Natural killer cell treated with Interleukin-12 subunit alpha and Interleukin-12 subunit beta and Interleukin-15 and Interleukin-18, amount 100 ng/mL, for 72 hours (primary cell): ENCODE measurements at places on chromosomes 2 and 18. TPM values are rescaled to one million over a fixed set of nuclear protein-coding genes. Genes with fewer than 3 reads are reported as not detected.
A peak's percentile ranks its signal among the peaks of the same experiment; 100 is the strongest.

The DLGAP1 gene
- total RNA-seq, result not detected

The LIPG gene
- total RNA-seq, result not detected

The FAM237A gene
- not detected for total RNA-seq

The THAP4 gene
- 55.9 TPM for total RNA-seq

The RGPD3 gene
- total RNA-seq, result not detected

The MYOM1 gene
- 0.98 TPM for total RNA-seq

The UGT1A8 gene
- total RNA-seq, result not detected

The ANKRD36B gene
- total RNA-seq, result 27.7 TPM

The SLC9A4 gene
- total RNA-seq, result 0.10 TPM

GRCh38 chr2:43832457-43832856 is 6.2 kb downstream of the ABCG5 start:
- no peak for DNase-seq

- DNase-seq, result no peak
Observed at GRCh38 chr18:76562286-76563122, 67.5 kb upstream of the ZNF516 start.

DNA sequence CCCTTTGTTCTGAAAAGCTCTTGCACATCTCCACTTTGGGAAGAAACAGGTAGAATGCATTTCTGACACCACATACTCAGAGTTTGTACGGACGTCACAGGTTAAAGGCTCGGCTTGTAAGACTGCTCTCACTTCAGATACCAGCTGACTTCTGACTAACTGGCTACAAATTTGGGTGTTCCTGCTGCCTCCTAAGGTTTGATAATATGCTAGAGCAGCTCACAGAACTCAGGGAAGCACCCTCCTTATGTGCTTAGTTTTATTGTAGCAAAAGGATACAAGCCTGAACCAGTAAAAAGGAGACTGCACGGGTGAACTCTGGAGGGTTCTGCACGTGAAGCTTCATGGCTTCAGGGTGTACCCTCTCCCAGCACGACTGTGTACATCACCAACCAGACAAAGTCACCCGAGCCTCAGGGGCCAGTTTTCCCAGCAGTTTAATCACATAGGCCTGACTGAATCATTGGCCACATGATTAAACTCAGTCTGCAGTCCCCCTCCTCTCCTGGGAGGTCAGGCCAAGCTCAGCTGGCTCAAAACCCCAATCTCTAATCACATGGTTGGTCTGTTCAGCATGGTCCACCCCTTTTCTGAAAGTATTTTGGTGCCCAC is 749.5 kb upstream of the RAB6C start:
- no peak for DNase-seq

- DNase-seq, result no peak
Observed at GRCh38 chr2:143981428-143981827, 538.5 kb downstream of the ZEB2 start.

DNA sequence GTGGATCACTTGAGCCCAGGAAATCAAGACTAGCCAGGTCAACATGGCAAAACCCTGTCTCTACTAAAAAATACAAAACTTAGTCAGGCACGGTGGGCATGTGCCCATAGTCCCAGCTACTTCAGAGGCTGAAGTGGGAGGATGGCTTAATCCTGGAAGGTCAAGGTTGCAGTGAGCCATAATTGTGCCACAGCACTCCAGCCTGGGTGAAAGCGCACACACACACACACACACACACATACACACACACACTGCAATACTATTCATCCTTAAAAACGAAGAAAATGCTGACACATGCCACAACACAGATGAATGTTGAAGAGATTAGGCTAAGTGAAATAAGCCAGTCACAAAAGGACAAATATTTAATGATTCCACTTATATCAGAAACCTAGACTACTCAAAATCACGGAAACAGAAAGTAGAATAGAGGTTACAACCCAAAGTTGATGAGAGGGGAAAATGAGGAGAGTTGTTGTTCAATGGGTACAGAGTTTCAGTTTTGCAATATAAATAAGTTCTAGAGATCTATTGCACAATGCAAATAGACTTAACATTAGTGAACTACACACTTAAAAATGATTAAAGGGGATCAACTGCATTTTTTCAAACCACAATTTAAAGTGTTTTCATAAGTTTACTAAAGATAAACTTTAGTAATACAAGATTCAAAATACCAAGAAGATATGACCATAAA is 114.5 kb downstream of the USP34 start:
- no peak for DNase-seq

- DNase-seq, result no peak
Observed at GRCh38 chr18:39421276-39421675, 1855.7 kb upstream of the CELF4 start.

GRCh38 chr2:86221066-86221684 is 21.9 kb downstream of the MRPL35 start:
- no peak for DNase-seq

GRCh38 chr18:48336332-48336731 is 72.9 kb downstream of the ZBTB7C start:
- DNase-seq, result no peak

DNA sequence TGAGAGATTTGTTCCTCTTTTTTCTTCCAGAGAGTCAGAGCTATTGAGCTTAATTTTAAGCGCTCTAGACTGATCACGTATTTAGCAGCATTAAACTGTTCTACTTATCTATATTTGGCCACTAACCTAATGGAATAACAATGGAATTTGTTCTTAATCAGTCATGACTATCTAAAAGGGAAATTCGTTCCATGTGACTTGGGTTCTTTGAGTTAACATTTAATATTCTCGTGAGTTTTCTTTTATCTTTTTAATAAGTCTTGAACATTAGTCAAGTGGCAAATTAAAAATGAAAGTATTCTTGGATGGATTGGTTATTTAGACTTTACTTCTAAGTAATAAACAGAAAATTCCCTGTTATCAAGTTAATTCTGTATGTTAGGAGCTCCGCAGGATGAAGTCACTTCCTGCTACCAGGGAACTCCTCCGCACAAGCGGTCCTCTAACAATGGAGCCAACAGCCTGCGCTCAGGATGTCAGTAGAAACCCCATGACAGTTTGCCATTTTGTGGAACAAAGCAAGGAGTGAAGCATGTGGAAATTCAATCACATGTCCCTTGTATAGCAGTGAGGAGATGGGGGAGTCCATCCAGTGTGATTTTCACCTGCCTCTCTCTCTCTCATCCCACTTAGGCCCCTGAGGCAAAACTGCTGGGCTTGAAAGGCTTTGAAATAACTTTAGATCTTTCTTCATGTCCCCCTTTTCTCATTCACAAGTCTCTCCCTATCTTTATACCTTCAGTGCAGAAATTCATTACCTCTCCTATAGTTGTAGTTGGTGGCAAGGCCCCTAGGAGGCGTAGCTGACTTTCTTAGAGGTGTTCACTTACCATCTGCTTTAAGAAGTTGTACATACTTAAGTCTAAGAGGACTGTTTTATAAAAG is 138.1 kb downstream of the WDR7 start:
- no peak for DNase-seq

DNA sequence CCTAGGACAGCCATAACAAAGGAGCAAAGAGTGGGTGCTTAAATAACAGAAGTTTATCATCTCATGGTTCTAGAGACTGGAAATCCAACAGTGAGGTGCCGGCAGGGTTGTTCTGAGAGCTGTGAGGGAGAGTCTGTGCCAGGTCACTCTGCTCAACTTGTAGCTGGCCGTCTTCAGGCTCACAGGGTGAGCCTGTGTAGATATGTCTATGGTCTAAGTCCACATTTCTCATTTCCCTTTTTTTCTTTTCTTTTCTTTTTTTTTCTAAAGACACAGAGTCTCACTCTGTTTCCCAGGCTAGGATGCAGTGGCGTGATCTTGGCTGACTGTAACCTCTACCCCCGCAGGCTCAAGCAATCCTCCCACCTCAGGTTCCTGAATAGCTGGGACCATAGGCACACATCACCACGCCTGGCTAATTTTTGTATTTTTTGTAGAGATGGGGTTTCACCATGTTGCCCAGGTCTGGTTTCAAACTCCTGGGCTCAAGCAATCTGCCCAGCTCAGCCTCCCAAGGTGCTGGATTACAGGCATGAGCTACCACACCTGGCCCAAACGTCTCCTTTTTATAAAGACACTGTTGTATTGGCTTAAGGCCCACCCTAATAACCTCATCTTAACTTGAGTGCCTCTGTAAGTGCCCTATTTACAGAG is 142.2 kb downstream of the SP3 start:
- no peak for DNase-seq

DNA sequence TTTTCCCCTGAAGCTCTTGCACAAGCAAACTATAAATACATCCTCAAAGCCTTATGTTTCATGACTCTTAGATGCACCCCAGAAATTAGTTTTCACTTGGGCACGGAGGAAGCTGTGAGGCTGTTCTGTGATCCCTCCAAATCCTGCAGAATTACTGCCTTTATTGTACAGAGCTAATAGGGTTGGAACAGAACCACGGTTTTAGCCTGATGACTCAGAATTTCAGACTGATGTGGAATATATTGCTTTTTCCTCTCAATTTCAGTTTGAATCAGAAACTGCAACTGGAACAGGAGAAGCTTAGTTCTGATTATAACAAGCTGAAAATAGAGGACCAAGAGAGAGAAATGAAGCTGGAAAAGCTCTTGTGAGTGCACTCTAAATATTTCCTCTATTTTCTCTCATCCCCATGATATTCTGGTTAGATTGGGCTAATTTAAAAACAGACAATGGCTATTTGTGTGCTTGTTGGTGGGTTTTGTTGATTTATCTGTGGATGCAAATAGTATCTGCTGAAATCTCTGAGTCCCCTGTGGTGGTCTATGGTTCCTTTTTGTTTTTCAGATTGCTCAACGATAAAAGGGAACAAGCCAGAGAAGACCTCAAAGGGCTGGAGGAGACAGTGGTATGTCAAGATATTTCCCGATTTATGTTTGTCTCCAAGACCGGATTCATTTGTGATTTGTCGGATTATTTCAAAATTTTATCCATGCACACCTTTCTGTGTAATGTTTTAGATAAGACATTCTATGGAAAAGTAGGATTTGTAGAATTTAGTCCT is 38.2 kb upstream of the LYPD6B start:
- no peak for DNase-seq

DNA sequence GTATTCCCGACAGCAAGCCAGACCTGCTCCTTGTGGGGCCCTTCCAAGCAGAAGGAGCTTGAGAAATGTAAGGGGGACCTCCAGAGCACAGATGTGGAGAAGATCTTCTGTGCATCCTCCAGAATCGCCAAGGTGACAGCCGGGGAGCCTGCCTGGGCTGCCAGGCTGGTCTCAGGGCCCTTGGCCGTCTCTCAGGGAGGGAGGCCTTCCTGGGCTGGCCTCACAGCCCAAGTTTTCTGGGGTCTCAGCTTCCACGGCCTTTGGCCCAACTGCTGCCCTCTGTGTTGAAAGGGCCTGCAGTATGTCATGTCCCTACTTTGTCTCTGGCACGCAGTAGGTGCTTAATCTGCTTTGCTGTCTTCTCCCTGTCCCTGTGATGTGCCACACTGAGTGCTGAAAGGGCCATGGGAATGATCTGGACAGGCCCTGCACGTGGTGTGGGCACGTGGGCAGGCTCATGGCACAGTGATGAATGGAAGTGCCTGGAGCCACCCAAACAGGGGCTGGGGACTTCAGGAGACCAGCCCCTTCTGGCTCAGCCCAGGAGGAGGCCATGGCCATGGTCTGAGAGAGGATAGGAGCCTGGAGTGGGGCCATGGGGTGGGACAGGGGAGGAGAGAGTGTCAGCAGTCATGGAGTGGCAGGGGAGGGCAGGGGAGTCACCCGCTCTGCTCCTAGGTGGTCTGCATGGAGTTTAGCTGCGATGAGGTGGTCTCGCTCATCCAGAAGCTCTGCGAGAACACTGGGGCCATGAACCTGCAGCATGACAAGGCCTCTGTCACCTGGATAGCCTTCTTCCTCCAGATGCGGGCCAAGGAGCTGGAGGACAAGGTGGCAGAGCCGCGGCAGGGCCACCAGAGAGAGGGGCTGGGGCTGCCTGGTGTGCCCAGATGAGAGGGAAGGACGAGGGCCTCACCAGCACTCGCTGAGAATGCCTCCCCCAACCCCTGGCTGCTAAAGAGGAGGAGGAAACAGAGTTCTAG is 35.4 kb downstream of the HJURP start:
- DNase-seq, result peak; percentile 45

- DNase-seq, result no peak
Observed at GRCh38 chr2:6667326-6667725, 198.4 kb downstream of the CMPK2 start.

- DNase-seq, result no peak
Observed at GRCh38 chr2:113838277-113838676, 51.6 kb upstream of the ACTR3 start.

- DNase-seq, result no peak
Observed at GRCh38 chr18:7105268-7105667, 12.3 kb downstream of the LAMA1 start.

- no peak for DNase-seq
Observed at GRCh38 chr18:42157420-42157819, 202.4 kb downstream of the PIK3C3 start.

DNA sequence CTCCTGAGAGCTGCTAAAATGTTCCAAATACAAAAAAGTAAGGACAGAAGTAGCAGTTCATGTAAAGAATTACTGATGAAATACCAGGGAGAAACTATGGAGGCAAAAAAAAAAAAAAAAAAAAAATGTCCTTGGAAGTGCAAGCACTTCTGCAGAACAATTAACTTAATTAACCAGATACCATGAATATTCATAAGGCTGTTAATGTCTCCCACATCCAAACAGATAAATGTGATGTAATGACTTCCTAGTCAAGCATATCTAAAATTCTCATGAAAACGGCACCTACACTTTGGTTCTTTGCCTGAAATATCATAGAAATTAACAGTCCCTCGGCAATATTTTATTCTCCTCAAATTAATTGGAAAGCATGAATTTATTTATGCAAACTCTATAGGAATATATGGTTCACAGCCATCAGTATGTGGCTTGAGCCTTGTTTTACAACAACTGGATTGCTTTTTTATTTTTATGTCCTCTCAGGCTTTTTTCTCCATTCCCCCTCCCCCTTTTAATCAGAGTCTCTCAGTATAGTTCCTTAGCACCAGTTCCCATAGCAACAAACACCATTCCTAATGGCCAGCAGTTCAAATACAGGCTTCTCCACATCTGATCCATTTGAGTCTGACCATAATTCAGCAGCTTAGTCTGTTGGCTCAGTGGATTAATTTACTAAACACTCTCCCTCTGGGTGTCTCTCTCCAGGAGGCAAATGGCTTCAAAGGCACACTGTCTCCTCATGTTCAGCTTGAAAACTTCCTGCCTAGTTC is 97.1 kb downstream of the ITGA4 start:
- no peak for DNase-seq

GRCh38 chr2:70360661-70361270 is 58.9 kb upstream of the FAM136A start:
- DNase-seq, result no peak

DNA sequence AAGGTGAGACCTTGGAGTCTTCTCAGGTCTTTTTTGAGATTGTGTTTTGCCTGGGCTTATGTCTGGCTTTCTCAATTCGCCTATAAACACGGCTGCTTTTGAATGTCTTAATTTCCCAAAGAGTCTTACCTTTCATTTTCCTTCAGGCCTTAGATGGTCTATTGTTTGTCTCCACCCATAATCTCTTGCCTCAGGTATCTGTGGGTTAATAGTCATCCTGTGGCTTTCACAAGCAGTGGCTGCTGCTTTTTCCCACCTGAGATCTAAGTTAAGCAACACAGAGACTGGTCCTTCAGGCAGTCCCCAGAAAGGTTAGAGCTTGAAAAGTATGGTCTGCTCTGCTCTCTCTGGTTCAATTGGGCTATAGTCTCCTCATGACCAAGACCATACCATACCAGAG is 275.3 kb downstream of the INSIG2 start:
- no peak for DNase-seq

- DNase-seq, result peak; percentile 68
Observed at GRCh38 chr2:45778720-45779171, 127.3 kb downstream of the PRKCE start.
